ENCODE measurements at places on chromosomes 1 and 21. TPM values are rescaled to one million over a fixed set of nuclear protein-coding genes. Genes with fewer than 3 reads are reported as not detected.

- DNase-seq = no peak
These were observed 34.1 kb downstream of the NIBAN1 start for GRCh38 chr1:184940226-184940625.

DNA sequence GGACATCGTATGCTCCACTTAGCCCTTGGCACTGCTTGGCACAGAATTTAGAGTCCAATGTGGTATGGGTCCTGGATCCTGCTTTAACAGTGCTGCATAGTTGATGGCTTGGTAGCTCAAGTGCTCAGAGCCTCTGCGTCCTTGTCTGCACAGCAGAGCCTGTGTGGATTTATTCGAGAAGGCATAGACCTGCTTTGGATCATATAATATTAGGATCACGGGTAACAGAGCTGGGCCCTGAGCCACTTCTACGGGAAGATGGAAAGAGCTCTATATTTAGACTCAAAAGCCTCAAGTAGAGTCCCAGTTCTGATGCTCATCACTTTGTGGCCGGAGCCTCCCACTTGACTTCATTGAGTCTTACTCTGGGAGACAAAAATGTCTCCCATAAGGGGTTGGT lies 164.4 kb upstream of the EDN2 start:
- DNase-seq = no peak

GRCh38 chr1:185483664-185484450 lies 166.8 kb upstream of the IVNS1ABP start:
- no peak for DNase-seq

Gene COL24A1
- 0.47 TPM for total RNA-seq

DNA sequence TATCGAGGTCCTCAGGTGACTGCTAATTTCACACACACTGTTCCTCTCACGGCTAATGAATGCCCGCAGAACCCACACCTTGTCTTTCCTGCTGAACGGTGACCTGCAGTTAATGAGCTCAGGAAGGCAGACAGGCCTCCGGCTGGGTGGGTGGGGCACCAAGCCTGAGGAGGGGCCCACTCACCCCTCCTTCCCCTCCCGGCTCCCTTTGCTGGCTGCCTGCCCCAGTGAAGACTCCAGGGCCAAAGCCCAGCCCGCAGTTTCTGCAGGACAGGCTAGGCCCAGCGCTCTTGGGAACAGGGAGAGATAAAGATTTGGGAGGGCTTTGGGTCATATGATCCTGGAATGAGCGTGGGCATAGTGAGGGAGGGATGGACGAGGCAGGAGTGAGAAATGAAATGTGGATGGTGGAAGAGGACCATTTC lies 26.4 kb downstream of the FOXO6 start:
- DNase-seq = no peak

GRCh38 chr1:147579934-147580537 lies 38.7 kb downstream of the BCL9 start:
- DNase-seq = no peak

DNA sequence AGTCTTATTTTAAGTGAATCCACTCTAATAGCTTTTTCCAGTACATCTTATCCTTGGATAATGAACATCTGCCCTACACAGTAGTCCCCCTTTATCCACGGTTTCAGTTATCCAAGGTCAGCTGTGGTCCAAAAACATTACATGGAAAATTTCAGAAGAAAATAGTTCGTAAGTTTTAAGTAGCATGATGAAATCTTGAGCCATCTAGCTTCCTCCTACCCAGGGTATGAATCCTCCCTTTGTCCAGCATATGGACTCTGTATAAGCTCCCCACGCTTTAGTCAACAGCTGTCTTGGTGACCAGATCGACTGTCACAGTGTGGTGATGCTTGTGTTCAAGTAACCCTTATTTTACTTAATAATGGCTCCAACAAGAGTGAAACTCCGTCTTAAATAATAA lies 2.6 kb downstream of the GLRX2 start:
- no peak for DNase-seq

- DNase-seq = no peak
These were observed 51.9 kb upstream of the EDN2 start for GRCh38 chr1:41536361-41536802.

GRCh38 chr1:231408528-231409094 lies 13.5 kb downstream of the EGLN1 start:
- no peak for DNase-seq

DNA sequence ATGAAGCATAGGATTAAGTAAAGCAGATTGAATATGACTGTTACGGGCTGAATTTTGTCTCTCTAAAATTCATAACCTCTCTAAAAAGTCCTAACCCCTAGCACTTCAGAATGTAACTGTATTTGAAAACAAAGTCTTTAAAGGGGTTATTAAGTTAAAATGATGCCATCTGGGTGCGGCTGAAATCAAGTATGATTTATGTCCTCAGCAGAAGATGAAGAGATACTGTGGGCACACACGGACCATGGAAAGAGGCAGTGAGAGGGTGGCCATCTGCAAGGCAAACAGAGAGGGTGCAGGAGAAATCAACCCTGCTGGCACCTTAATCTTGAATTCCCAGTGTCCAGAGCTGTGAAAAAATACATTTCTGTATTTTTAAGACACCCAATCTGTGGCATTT lies 3.8 kb upstream of the USP25 start:
- no peak for DNase-seq

GRCh38 chr1:193355626-193356025 lies 169.2 kb upstream of the B3GALT2 start:
- DNase-seq = no peak

- no peak for DNase-seq
These were observed 21.4 kb downstream of the WNT4 start for GRCh38 chr1:22121421-22121911.

DNA sequence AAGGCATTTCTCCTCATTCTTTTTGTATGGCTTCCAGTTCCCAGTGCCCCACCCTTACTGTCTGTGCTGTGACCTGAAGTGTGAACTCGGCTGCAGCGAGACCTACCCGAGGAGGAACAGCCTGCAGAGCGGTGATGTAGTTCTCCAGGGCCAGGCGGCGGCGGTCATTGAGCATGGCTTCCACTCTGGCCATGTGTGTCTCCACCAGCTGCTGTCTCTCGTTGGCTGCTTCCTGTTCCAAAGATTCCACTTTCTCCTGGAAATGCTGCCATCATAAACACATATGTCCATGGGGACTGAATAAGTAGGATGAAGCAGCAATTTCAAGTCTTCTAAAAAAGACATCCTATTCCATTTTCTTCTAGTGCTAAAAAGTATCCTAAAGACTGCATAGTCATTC lies 195.6 kb downstream of the APP start:
- DNase-seq = no peak

DNA sequence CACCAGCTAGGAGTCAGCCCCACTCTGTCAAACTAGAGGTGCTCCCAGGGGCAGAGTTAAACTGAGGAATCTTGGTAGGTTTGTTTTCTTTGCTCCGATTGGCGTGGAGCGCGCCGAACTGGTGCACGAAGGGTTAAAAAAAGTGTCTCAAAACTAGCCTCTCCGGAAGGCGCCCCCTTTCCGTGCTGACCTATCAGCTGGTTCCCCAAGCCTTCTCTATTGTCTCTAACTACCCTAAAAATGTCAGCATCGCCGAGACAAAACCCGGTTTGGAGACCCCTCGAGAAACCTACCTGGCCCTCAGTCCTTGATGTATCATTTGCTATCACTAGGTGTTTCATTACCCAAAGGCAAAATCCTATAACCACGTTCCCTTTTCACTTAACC lies 2.2 kb downstream of the TGFB2 start:
- DNase-seq = no peak

Gene CD34
- not detected for total RNA-seq

Gene KRTAP21-2
- not detected for total RNA-seq

DNA sequence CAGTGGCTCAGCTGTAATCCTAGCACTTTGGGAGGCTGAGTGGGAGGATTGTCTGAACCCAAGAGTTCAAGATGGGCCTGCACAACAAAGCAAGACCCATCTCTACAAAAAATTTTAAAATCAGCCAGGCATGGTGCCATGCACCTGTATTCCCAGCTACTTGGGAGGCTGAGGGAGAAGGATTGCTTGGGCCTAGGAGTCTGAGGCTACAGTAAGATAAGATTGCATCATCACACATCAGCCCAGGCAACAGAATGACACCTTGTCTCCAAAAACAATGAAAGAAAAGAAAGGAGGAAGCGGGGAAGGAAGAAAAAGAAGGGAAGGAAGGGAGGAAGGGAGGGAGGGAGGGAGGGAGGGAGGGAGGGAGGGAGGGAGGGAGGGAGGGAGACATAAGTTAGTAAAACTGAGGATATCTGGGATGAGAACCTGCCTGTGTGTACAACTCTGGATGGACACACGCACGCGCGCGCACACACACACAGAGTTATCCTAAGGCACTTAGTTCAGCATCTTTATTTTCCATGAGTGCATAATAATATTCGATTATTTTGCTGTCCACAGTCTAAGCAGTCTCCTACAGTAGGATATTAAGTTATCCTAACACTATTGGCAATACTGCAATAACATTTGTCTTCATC lies 92.9 kb upstream of the LBR start:
- DNase-seq = no peak

Gene USP24
- 32.1 TPM for total RNA-seq

GRCh38 chr1:54857746-54858561 lies 29.0 kb downstream of the DHCR24 start:
- DNase-seq = no peak

GRCh38 chr1:155966750-155967149 lies 11.6 kb downstream of the ARHGEF2 start:
- no peak for DNase-seq

- no peak for DNase-seq
These were observed 70.8 kb downstream of the DMRTA2 start for GRCh38 chr1:50352428-50352827.

DNA sequence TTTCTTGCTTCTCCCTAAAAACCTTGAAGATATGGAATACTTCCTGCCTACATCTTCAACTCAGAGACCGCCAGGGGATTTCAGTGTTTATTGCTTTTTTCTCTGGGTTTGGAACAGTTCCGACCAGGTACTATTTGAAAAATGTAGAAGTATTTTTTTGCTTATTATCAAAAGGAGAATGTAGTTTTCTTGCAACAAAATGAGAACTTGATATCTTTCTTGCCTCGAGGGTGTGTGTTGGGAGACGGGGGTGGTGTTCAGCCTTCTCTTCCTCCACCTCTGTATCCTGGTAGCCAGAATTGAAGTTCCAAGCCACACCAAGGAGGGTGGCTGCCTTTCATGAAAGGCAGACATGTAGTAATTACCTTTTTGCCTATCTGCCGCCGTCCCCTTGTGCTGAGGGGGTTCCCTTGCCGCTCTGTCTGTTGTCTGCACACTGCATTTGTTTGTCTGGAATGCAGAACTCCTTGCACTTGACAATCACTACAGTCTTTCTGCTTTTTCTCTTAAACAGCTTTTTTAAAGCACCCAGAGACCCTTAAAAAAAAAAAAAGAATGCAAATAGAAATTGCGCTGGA lies 212.1 kb downstream of the PBX1 start:
- no peak for DNase-seq

DNA sequence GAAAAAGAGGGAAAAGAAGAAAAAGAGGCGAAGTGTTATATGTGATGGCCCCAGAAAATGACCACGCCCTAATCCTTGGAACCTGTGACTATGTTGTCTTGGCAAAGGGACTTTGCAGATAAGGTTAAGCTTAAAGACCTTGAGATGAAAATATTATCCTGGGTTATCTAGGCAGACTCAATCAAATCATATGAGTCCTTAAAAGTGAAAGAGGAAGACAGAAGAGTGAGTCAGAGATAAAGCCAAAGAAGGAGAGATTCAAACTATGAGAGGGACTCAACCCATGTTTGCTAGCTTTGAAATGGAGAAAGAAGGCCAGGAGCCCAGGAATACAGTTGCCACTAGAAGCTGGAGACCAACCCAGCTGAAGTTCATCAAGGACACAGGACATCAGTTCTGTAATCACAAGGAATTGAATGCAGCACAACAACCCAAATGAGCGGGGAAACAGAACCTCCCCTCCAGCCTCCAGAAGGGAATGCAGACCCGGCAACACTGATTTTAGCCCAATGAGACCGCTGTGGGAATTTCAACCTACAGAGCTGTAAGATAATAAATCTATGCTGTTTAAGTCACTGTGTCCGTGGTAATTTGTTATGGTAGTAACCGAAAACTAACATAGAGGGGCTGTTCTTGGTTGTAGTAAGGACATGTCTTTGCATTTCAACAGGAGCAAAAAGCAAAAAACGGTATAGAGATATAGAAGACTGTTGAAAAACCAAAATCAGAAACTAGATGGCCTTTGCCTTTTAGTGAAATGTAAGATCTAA lies 4.2 kb upstream of the RGS8 start:
- DNase-seq = no peak

GRCh38 chr21:26107429-26107828 lies 63.1 kb downstream of the APP start:
- DNase-seq = no peak

Gene LCE3E
- not detected for total RNA-seq

- DNase-seq = no peak
These were observed 29.0 kb downstream of the DUSP10 start for GRCh38 chr1:221712776-221713431.

DNA sequence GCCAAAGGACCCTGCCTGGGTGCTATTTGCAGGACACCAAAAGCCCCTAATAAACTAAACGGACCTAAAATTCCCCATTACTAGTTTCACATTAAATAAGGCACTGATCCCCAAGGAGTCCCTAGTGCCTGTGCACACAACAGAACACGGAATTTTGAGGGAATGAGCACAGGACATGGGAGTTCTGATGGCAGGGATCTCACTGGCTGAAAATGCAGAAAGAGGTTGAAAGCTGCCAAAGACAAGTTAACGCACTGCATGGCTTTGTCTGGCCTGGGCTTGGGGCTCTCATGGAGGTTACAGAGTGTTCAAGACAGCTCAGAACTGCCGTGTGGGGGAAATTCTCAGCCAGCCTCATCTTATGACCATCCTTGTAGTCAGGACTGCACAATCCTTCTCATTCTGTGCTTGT lies 15.6 kb upstream of the ATP1B1 start:
- DNase-seq = peak; percentile 42

GRCh38 chr1:60068393-60069045 lies 5.1 kb downstream of the C1orf87 start:
- DNase-seq = no peak

GRCh38 chr1:97764991-97765390 lies 155.8 kb downstream of the DPYD start:
- DNase-seq = no peak

Gene OR6F1
- not detected for total RNA-seq

Gene CSDE1
- total RNA-seq = 499 TPM

DNA sequence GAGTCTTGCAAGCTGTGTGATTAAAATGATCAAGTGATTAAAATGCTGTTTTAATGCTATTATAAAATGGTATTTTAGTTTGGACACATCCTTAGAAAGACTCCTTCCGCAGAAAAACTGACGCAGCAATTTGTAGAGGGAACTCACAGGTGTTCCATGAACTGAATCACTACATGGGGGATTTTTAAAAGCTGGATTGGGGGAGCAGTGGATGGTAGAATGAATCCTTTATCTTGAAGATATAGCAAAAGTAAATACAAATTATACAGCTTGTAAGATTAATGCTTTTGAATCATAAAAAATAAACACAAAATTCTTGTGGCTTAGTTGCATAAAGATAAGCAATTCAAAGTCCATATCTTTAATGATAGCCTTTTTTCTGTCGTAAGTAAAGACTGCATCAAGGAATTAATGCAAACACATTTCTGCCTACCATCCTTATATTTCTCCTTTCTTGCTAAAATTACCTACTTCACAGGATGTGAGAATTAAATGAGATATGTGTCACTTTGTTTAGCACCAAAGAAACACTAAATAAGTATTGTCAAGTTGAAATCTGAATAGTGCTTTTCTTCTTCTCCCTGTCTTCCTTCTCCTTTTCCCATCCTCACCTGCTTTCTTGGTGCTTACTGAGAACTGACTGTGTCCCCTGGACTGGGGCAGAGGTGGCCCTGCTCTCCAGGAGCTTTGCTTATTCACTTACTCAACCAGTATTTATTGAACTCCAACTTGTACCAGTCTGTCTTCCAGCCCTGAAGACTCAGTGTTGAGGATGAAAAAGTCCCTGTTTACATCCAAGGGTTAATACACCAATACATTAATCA lies 61.5 kb upstream of the F3 start:
- DNase-seq = no peak
